Left lung (tissue), 14 donors: ENCODE measurements at places on chromosomes 11 and 22. TPM values are rescaled to one million over a fixed set of nuclear protein-coding genes. Genes with fewer than 3 reads are reported as not detected.

Gene CTTN
- 199 TPM for total RNA-seq

Gene JAM3
- total RNA-seq = 29.4 TPM

Gene IGSF9B
- 8.7 TPM for total RNA-seq

Gene SAA1
- 0.58 TPM for total RNA-seq

Gene NXPE1
- not detected for total RNA-seq

Gene DEFB131B
- total RNA-seq = not detected

Gene C22orf42
- total RNA-seq = not detected

Gene DDIAS
- total RNA-seq = 2.9 TPM

Gene CARNS1
- 0.71 TPM for total RNA-seq

GRCh38 chr11:88117281-88117858 is 57.9 kb downstream of the RAB38 start:
- H3K27ac ChIP-seq = no peak overlapping the region
- H3K4me3 ChIP-seq = no peak overlapping the region
- no peaks in the 10 kb centered on the region for H3K27me3 ChIP-seq

DNA sequence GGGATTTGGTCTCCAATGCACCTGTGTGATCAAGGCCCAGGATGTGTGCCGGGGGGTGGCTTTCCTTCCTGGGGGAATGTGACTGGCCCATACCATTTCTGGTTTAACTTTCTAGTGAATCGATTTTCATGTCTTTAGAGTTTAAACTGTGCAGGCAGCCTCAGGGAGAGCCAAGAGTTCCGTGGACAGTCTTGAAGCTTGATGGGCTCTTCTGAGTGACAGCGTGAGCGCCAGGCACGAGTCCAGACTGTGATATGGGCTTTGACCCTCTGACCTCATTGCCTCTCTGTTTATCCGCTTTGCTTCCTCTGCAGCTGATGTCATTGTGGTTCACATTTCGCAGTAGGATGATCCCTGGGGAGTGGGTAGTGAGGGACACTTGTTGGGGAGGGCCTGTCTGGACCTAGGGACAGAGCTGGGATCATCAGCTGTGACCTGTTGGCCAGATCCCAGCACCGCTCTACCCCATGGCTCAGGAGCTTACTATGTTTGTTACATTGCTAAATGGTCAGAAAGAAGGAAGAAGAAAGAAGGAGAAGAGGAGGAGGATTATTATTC is 80.6 kb upstream of the CLDN5 start:
- H3K4me3 ChIP-seq = no peak overlapping the region
- no peaks in the 10 kb centered on the region for H3K36me3 ChIP-seq
- H3K27ac ChIP-seq = no peak overlapping the region
- no peak for DNase-seq
- H3K27me3 ChIP-seq = peaks cover 20% of the 10 kb centered on the region
- no peaks in the 10 kb centered on the region for H3K4me1 ChIP-seq

GRCh38 chr11:44066732-44067141 is 667 bp downstream of the ACCS start:
- DNase-seq = no peak
- H3K4me3 ChIP-seq = peak overlapping the region; percentile 62
- H3K27me3 ChIP-seq = no peaks in the 10 kb centered on the region
- peak overlapping the region; percentile 90 for H3K27ac ChIP-seq

DNA sequence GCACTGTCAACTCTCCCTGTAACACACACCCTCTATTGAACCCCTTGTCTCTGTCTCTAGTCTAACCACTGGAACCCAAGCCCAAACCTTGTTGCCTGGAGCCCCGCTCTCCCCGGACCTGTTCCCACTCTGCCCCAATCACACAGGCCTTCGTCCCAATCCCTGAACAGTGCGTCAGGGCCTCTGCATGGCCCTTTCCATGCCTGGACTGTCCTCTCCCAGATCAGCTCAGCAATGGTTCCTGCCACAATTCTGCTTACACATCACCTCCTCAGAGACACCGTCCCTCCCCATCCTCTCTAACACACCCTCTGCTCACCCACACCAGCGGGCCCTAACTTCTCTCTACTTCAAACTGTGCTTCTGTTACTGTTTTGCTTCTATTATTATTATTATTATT is 1.5 kb downstream of the TREH start:
- no peaks in the 10 kb centered on the region for H3K36me3 ChIP-seq
- H3K27me3 ChIP-seq = no peaks in the 10 kb centered on the region
- DNase-seq = no peak
- H3K27ac ChIP-seq = no peak overlapping the region

DNA sequence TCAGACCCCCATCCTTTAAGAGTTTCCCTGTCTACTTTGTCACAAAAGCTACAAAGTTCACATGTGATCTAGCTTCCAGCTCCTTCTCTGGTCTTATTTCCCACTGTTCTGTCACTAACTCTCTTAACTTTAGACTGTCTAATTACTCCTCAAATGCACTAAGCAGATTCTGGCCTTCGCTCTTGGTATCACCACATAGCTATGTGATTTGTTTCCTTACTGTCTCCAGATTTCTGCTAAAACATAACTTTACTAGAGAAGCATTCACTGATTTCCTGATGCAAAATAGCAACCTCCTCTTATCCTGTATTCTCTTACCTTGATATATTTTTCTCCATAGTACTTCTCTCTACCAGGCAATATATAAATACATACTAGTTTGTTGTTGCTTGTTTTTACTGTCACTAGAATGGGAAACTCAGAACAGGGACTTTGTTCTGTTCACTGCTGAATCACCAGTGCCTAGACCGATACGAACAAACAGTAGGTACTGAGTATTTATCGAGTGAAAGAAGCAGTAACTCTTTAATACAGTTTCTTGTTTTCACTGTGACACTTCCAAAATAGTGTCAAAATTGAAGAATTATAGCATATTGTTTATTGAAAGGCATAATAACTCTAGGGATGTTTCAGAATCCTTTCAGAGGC is 205.6 kb downstream of the DDX10 start:
- no peak for DNase-seq
- no peaks in the 10 kb centered on the region for H3K4me1 ChIP-seq
- H3K4me3 ChIP-seq = no peak overlapping the region
- H3K27ac ChIP-seq = no peak overlapping the region
- H3K36me3 ChIP-seq = no peaks in the 10 kb centered on the region

GRCh38 chr22:47474895-47475294 is 712.4 kb downstream of the TBC1D22A start:
- no peak for DNase-seq
- H3K4me1 ChIP-seq = no peaks in the 10 kb centered on the region
- H3K27me3 ChIP-seq = peaks cover 6% of the 10 kb centered on the region

GRCh38 chr11:114311946-114312345 is 15.7 kb downstream of the NNMT start:
- no peak overlapping the region for H3K4me3 ChIP-seq
- peaks cover 67% of the 10 kb centered on the region for H3K4me1 ChIP-seq
- H3K27ac ChIP-seq = no peak overlapping the region
- no peaks in the 10 kb centered on the region for H3K27me3 ChIP-seq
- no peak for DNase-seq
- H3K36me3 ChIP-seq = peaks cover 29% of the 10 kb centered on the region

- no peak for DNase-seq
- H3K4me1 ChIP-seq = no peaks in the 10 kb centered on the region
- H3K36me3 ChIP-seq = no peaks in the 10 kb centered on the region
- no peak overlapping the region for H3K4me3 ChIP-seq
Measured at GRCh38 chr22:22408731-22409696, 99.5 kb downstream of the ZNF280B start.

- H3K4me1 ChIP-seq = peaks cover 18% of the 10 kb centered on the region
- H3K27me3 ChIP-seq = peaks cover 18% of the 10 kb centered on the region
- H3K36me3 ChIP-seq = no peaks in the 10 kb centered on the region
- peak within 1 kb of the TSS; percentile 90 for H3K27ac ChIP-seq
- peak within 1 kb of the TSS; percentile 72 for H3K4me3 ChIP-seq
- peak; percentile 93 for DNase-seq
Measured at GRCh38 chr22:31292236-31292989, at the start of gene PIK3IP1. Gene PIK3IP1, minus strand, starts transcription at chr22:31292488. Its CDS starts 144 bp downstream, at chr22:31292344.

GRCh38 chr11:88013508-88014065 is 161.7 kb downstream of the RAB38 start:
- no peak for DNase-seq
- H3K36me3 ChIP-seq = no peaks in the 10 kb centered on the region
- H3K4me1 ChIP-seq = no peaks in the 10 kb centered on the region
- H3K4me3 ChIP-seq = no peak overlapping the region

GRCh38 chr11:76155500-76156227 is 50.6 kb downstream of the WNT11 start:
- no peaks in the 10 kb centered on the region for H3K27me3 ChIP-seq
- no peaks in the 10 kb centered on the region for H3K4me1 ChIP-seq
- H3K4me3 ChIP-seq = no peak overlapping the region

DNA sequence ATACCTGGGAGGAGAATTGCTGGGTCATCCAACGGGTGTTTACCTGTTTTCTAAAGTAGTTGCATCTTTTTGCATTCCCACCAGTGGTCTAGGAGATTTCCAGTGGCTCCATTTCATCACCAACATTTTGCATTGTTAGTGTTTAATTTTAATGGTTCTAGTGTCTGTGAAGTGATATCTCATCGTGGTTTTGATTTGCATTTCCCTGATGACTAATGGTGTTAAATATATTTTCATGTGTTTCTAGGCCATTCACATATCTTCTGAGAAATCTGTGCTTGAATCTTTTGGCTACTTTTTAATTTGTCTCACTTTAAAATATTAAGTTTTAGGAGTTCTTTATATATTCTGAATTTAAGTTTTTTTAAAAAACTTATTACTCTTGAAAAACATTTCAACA is 439.6 kb downstream of the TMEM135 start:
- no peak for DNase-seq
- H3K27me3 ChIP-seq = no peaks in the 10 kb centered on the region
- no peaks in the 10 kb centered on the region for H3K36me3 ChIP-seq
- H3K27ac ChIP-seq = no peak overlapping the region
- no peaks in the 10 kb centered on the region for H3K4me1 ChIP-seq

GRCh38 chr11:127600674-127601073 is 600.1 kb upstream of the KIRREL3 start:
- H3K4me3 ChIP-seq = no peak overlapping the region
- no peak overlapping the region for H3K27ac ChIP-seq
- no peaks in the 10 kb centered on the region for H3K36me3 ChIP-seq
- no peaks in the 10 kb centered on the region for H3K27me3 ChIP-seq

DNA sequence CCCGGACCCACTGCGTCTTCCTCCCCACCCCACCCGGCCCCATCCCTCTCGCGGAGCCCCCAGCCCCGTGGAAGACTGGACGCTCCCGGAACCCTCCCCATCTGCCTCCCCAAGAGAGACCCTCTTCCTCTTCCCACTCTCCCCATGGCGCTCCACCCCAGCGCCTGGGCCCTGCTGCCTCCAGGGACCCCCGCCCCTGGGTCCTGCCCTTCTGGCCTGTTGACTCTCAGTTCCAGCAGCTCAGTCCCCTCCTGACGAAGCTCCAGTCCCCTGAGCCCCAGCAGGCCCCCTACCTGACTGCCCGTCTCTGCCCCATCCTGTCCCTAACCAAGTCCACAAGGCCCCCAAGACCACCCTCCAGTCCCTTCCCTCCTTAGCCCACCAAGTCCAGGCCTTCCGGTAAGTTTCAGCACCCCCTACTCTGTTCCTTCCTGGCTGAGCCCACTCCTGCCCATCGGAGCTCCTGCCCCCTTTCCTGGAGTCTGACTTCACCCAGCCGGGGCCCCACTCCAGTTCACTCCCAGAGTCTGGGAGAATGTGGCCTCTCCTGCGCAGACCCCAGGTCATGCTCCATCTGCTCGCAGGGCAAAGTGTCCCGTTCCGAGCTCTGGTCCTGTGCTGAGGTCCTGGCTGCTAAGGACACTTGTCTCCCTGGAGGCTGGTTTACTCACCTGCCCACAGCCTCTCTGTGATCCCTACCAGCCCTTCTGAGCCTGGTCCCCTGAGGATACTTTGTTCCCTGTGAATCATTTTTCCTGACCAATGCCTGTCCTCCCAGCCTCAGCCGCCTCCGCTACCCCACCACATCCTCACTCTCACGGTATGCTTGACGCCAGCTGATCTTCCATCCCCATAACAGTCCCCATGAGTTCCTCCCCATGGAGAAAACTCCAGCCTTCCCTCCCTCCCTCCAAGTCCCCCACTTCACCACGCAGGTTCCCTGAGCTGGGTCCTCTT is 722 bp downstream of the IFITM10 start:
- peaks cover 63% of the 10 kb centered on the region for H3K36me3 ChIP-seq
- no peak overlapping the region for H3K27ac ChIP-seq
- H3K4me3 ChIP-seq = peak overlapping the region; percentile 0
- H3K4me1 ChIP-seq = peaks cover 67% of the 10 kb centered on the region

GRCh38 chr11:102384419-102385079 is 37.5 kb downstream of the BIRC2 start:
- peaks cover 4% of the 10 kb centered on the region for H3K4me1 ChIP-seq
- no peaks in the 10 kb centered on the region for H3K36me3 ChIP-seq
- H3K27ac ChIP-seq = no peak overlapping the region
- DNase-seq = peak; percentile 39
- no peak overlapping the region for H3K4me3 ChIP-seq

DNA sequence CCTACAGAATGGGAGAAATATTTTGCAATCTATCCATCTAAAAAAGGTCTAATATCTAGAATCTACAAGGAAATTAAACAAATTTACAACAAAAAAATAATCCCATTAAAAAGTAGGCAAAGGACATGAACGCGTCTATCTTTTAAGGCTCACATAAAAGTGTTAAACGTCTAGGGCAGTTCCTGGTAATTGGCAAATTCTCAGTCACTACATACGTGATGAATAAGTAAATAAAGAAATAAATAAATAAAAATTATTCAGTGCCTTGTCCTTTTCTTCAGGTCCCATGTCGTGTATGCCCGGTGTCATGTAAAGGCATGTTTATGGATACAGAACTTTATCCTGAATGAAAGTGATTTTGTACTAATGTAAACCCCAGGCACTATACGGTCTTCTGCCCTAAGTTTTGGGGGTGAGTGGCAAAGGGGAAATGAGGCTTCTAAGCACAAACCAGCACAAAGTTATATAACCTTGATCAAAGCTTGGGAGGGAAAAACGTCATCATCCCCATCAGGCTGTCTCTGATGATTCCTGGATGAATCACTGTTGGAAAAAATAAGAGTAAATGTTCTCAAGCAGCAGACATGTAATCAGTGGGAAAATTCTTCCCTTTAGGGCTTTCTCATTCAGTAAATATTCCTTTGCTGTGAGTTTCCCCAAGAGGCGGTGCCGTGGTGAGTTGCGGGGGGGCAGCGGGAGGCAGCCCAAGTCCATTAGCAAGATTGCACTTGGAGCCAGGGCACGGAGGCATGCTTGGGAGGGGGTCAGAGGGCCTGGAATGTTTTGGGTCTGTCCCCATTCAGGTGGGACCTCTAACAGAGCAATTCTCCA is 30.4 kb upstream of the MICAL2 start:
- H3K27me3 ChIP-seq = no peaks in the 10 kb centered on the region
- H3K27ac ChIP-seq = peak overlapping the region; percentile 68
- H3K4me1 ChIP-seq = peaks cover 4% of the 10 kb centered on the region
- no peak overlapping the region for H3K4me3 ChIP-seq
- DNase-seq = no peak
- H3K36me3 ChIP-seq = no peaks in the 10 kb centered on the region

DNA sequence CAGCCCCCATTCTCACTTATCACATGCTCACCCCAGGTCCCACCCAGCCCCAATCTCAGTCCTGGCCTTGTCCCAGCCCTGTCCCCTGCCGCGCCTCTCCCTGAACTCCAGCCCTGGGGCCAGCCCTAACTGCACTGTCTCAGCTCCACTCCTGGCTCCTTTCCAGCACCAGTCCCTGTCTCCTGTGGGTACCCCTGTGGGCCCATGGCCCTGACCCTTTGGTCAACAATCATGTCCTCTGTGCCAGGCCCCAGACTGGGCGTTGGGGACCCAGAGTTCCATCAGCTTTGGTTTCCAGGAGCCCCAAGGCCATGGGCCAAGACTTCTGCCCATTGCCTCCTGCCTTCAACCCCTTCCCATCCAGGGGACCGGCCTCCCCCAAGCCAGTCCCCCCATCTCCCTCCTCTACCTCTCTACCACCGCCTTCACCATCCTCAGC is 757 bp downstream of the SPI1 start:
- peaks cover 41% of the 10 kb centered on the region for H3K36me3 ChIP-seq
- H3K27me3 ChIP-seq = no peaks in the 10 kb centered on the region
- DNase-seq = no peak
- H3K4me1 ChIP-seq = peaks cover 39% of the 10 kb centered on the region
